ENCODE measurements at places on chromosomes 5 and 9.

DNA sequence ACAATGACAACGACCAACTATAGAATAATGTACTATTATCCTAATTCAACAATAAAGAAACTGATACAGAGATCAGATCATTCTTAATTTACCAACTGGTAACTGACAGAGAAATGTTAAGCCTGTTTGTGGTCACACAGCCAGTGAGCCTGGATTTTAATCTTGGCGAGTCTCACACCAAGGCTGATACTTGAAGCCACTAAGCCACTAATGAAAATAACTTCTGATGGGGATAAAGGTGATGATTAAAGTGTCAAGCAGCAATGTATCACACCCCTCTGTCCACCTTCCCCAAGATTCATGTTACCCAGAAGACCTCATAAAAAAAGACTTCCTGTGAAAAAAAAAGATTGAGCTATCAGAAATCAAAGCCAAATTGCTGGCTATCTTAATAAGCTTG, 350.5 kb downstream of the SPOCK1 start:
- DNase-seq, result no peak

DNA sequence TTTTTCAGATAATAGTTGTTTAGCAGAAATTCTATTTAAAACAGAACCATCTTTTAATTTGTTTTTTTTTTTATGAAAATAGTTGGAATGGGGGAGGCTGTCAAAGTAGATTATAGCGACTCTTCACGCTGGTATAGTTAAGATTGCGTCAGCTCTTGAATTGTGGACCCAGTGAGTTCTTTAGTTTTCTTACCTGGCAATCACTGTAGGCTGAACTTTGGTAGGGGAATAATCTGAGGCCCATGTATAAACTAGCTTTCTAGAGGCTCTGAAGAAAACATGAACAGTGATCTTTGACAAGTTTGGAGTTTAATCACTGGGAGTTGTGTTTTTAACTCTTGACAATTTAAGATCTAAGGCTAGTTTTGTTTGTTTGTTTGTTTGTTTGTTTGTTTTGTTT, 80.8 kb downstream of the CD180 start:
- DNase-seq, result no peak

DNA sequence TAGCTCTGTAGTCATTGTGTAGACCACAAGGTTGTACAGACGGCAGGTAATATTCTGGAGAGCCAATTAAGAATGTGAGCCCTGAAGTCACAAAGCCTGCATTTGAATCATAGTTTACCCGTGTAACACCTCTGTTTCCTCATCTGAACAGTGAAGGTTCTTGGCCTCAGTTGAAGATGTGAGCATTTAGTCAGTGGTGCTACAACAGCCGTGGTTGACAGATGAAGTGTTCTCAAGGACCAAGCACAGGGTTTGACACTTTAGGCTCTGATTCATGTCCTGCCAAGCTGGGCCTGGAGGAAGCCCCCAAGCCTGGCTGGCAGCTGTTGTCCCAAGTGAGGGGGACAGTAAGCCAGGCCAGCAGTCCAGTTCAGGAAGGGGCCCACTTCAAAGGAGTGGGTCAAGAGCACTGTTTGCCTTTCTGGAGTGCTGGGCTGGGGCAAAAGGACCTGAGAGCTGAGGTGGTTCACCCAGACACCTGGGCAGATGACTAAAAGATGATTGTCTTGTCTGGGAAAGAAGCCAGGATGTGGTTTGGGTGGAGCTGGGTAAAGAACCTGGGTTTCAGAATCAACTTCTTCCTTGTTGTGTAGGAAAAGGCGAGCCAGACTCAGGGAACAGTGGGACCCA, 20.7 kb downstream of the FAXDC2 start:
- DNase-seq, result no peak

GRCh38 chr5:55154873-55155272, 5.1 kb upstream of the GPX8 start:
- no peak for DNase-seq

GRCh38 chr5:32842813-32843530, 131.9 kb downstream of the NPR3 start:
- DNase-seq, result no peak

GRCh38 chr5:177474846-177475562, 1.6 kb upstream of the DBN1 start:
- no peak for DNase-seq

DNA sequence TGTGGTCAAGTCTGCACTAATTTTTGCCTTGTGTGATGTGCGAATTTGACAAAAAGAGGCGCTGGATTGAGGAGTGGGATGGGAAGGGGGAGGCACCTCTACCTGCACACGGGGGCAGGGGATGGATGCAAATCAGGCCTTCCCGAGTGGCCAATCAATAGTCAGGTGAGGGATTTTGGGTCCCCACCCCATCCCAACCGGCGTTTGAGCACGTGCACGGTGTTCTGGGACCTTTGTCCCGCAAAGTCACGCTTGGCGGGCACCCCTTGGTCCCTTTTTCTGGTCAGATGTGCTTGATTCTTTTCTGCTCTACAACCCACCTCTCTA, 685 bp upstream of the ADAMTS19 start:
- no peak for DNase-seq

All from stimulated activated CD8-positive, alpha-beta memory T cell treated with anti-CD3 and anti-CD28 coated beads, Interleukin-15, amount 100 ng/mL, for 4 hours (primary cell).